Dorsolateral prefrontal cortex (tissue), 122 donors: ENCODE measurements at places on chromosomes 13 and 19.

DNA sequence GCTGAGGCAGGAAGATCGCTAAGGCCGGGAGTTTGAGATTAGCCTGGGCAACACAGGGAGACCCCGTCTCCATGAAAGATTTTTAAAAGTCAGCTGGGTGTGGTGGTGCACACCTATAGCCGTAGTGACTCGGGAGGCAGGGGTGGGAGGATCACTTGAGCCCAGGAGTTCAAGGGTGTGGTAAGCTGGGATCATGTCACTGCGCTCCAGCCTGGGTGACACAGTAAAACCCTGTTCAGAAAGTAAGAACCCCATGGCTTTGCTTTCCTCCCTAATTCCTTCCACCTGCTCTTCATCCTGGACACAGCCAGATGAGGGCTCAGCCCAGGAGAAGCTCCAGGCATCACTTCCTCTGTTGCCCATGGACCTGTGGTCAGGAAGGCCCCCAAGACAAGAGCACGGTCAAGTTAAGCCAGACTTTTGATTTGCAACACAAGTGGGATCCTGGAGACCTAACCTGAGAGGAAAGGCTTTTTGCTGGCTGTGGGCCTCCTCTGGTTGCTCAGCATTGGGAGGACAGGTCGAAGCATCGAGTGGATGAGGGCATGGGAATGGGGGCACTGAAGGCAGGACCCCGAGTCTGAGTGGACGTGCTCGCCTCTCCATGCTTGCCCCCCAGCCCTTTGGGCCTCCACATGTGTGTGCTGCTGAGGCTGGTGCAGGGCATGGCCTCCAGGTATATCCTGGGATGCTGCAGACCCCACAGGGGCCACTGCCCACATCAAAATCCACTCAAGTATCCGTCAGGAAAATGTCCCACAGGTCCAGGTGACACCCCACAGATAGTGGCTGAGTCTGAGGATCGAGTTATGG lies 25.4 kb downstream of the TUBA3C start:
- no peak for DNase-seq

DNA sequence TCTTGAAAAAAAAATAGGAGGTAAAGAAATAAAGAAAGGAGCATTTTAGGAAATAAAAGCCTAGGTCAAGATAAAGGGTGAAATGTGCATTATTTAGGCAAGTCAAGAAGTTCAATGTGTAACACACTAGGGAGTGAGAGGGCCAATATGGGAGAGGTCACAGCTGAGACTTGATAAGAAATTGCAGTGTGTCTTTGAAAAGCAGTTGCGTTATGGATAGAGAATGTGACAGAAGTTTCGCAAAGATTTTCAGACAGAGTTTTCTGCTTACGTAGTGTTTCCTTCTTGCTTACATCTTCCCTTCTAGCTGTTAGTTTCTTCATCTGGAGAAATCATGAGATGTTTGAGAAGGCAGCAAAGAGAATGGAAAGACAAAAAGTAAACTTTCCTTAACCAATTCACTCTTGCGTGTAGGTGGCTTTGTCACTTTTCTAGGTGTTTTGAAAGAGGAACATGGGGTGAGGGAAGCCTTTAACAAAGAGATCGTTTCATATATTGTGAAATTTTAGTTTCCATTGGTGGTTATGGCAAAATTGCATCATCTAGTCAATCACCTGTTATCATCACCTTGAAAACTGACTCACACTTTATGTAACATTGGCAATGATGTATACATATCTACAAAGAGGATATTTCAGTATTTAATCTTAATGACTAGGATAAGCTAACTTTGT lies 975.5 kb downstream of the OLFM4 start:
- no peak for DNase-seq

DNA sequence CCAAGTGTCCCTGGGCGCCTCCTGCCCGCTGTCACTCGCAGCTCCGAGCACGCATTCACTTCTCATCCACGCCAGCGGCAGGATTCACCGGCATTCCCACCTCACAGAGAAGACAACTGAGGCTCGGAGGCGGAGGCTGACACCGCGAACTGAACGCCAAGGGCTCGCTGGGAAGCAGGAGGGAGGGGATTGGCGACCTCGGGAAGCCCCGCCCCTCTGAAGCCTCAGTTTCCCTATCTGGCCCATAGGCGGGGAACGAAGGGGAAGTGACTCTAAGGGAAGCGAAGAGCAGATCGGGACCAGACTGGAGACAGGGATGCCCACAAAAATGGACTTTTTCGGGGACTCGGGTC lies 256 bp downstream of the MICOS13 start:
- DNase-seq, result peak; percentile 64

DNA sequence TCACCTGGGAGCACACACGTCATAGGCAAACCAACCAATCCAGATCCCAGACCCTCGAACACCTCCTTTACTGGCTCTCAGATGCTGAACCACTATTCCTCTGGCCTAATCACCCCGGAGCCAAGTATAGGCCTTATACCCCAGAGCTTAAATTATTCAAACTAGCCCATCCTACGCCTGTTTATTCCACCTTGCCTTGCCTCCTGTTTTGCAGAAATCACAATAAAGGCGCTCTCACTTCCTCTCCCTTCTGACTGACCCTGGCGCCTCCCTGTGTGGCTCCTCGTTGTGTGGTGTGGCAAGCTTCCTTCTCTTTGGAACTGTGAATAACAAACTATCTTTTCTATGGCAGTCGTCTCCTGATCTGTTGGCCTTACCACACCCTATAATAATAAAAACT lies 354.9 kb downstream of the ENOX1 start:
- no peak for DNase-seq

- no peak for DNase-seq
Observed at GRCh38 chr19:4374498-4375163, 25.7 kb downstream of the SH3GL1 start.
